Mesangial cell (primary cell): ENCODE measurements at places on chromosomes 16 and 17. TPM values are rescaled to one million over a fixed set of nuclear protein-coding genes. Genes with fewer than 3 reads are reported as not detected.

Gene ATP1B2
- total RNA-seq: 0.13 TPM in 1 of 2 replicates, not detected in the other

Gene C16orf95
- total RNA-seq: 2.1 and 5.6 TPM in 2 replicates

Gene RAMP2
- total RNA-seq: 5.1 TPM in 2 replicates

Gene E2F4
- total RNA-seq: 75.2 and 102 TPM in 2 replicates

Gene SLC35G6
- not detected in 2 replicates for total RNA-seq

Gene FAAP100
- 51.0 and 63.8 TPM in 2 replicates for total RNA-seq

Gene PER1
- 34.5 and 35.2 TPM in 2 replicates for total RNA-seq

Gene TMC7
- total RNA-seq: 0.33 and 0.76 TPM in 2 replicates

Gene CACNA1H
- total RNA-seq: 3.7 and 36.5 TPM in 2 replicates

Gene HOXB9
- 27.1 and 43.1 TPM in 2 replicates for total RNA-seq

Gene CLEC19A
- total RNA-seq: not detected in 2 replicates

Gene KRTAP1-5
- not detected in 2 replicates for total RNA-seq

Gene SLC16A3
- total RNA-seq: 154 and 199 TPM in 2 replicates

Gene SLC5A11
- total RNA-seq: not detected in 2 replicates

Gene PNMT
- total RNA-seq: 1.4 TPM in 1 of 2 replicates, not detected in the other

Gene ZNF423
- total RNA-seq: 0.98 and 3.7 TPM in 2 replicates
